ENCODE measurements at places on chromosomes 16 and 17. TPM values are rescaled to one million over a fixed set of nuclear protein-coding genes. Genes with fewer than 3 reads are reported as not detected.

GRCh38 chr17:14068542-14069250 is 608 bp upstream of the COX10 start:
- peak overlapping the region; percentile 95 for H3K27ac ChIP-seq
- H3K36me3 ChIP-seq: peaks cover 14% of the 10 kb centered on the region
- no peak for DNase-seq

- peaks cover 45% of the 10 kb centered on the region for H3K27me3 ChIP-seq
- no peak overlapping the region for H3K4me3 ChIP-seq
- H3K27ac ChIP-seq: no peak overlapping the region
- no peaks in the 10 kb centered on the region for H3K4me1 ChIP-seq
These were observed 28.1 kb upstream of the MLYCD start for GRCh38 chr16:83870830-83871229.

- peak overlapping the region; percentile 72 for H3K4me3 ChIP-seq
- DNase-seq: peak; percentile 27
- H3K36me3 ChIP-seq: no peaks in the 10 kb centered on the region
- no peak overlapping the region for H3K27ac ChIP-seq
These were observed 572 bp downstream of the FAM171A2 start for GRCh38 chr17:44362949-44363612.

DNA sequence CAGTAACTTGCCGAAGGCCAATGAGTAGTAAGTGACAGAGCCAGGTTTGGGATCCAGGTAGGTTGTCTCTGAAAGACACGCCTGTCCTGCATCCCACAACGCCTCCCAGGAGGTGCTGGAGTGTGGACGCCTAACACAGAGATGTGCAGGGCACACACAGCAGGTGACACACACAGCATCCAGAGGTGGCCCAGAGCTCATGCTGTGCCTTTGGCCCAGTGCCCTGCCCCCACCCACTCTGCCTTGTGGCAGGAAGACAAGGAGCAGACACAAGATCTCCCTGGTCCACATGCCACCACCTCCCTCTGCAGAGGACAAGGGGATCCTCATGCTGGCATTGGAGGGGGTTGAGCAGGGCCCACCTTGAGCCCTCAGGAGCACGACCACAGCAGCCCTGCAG is 14.7 kb upstream of the STH start:
- H3K27ac ChIP-seq: no peak overlapping the region
- H3K4me3 ChIP-seq: no peak overlapping the region
- no peaks in the 10 kb centered on the region for H3K27me3 ChIP-seq
- no peaks in the 10 kb centered on the region for H3K4me1 ChIP-seq
- H3K36me3 ChIP-seq: no peaks in the 10 kb centered on the region
- DNase-seq: no peak

DNA sequence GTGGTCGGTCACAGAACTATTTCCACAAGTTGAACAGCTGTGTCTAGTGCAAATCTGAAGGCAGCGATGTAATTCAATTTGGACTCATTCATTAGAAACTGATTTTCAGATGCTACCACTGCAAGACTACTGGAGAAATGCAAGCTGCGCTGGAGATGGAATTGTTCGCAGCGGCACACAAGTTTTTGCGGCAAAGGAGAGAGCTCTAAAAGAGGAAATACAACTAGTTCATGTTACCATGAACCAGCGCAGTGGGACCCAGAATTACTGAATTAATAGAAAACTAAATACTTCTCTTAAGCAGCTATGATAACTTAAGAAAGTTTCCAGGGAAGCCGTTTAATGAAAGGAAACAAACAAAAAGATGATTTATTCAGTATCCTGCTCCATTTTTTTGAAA is 1.9 kb downstream of the CREBBP start:
- H3K4me1 ChIP-seq: peaks cover 56% of the 10 kb centered on the region
- DNase-seq: no peak
- peaks cover 6% of the 10 kb centered on the region for H3K36me3 ChIP-seq
- peak overlapping the region; percentile 76 for H3K27ac ChIP-seq

GRCh38 chr16:19479302-19479721 is 42.6 kb downstream of the GDE1 start:
- H3K4me1 ChIP-seq: no peaks in the 10 kb centered on the region
- no peaks in the 10 kb centered on the region for H3K36me3 ChIP-seq
- no peak for DNase-seq
- H3K4me3 ChIP-seq: no peak overlapping the region
- no peak overlapping the region for H3K27ac ChIP-seq

- no peaks in the 10 kb centered on the region for H3K27me3 ChIP-seq
- no peak for DNase-seq
- H3K27ac ChIP-seq: peak overlapping the region; percentile 29
- no peak overlapping the region for H3K4me3 ChIP-seq
- H3K4me1 ChIP-seq: peaks cover 55% of the 10 kb centered on the region
These were observed 42.5 kb downstream of the ERN1 start for GRCh38 chr17:64087252-64088005.

- peak overlapping the region; percentile 48 for H3K4me3 ChIP-seq
- H3K4me1 ChIP-seq: peaks cover 28% of the 10 kb centered on the region
- H3K36me3 ChIP-seq: no peaks in the 10 kb centered on the region
- peaks cover 3% of the 10 kb centered on the region for H3K27me3 ChIP-seq
- no peak for DNase-seq
These were observed 7.3 kb upstream of the METRNL start for GRCh38 chr17:83071966-83072562.

- peaks cover 12% of the 10 kb centered on the region for H3K36me3 ChIP-seq
- no peaks in the 10 kb centered on the region for H3K27me3 ChIP-seq
- H3K4me3 ChIP-seq: no peak overlapping the region
- peaks cover 13% of the 10 kb centered on the region for H3K4me1 ChIP-seq
- DNase-seq: no peak
These were observed 23.5 kb downstream of the NUBP1 start for GRCh38 chr16:10767127-10767526.

DNA sequence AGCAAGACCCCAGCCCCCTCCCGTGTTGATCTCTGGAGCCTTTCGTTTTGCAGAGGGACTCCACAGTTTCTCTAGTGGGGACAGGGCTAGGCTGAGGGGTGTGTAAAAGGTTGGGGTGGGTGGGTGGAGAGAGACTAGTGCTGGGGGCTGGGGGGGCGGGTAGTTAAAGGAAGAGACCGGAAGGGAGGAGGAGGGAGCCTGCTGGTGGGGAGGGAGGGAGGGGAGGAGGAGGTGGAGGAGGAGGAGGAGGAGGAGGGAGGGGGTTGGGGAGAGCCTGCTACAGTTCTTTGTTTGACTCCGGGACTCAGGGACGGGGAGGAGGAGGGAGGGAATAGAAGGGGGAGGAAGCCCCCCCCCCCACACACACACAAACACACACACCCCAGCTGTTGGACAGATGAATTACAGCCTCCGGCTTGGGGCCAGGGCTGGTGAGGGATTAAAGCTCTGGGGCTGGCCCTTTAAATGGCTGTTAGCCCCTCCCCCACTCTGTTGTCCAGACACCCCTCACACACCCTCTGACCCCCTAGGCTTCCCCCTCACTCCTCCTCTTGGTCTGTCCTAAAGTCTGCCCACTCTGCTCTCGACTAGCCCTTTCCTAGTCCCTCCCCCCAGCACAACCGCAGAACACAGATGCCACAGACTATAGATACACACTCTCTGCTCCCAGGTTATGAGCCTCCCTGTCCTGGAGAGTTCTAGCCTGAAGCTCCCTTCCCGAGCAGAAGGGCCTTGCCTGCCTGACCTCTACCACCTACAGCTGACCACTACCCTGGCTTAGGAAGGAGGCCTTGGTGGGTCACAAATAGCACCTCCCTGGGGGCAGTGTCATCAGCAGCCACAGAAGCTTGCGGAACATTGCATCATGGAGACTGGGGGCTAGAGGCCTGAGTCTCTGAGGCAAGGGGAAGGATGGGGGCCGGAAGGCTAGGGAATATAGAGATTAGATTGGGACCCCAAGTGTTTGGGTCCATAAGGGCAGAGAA is 4.4 kb downstream of the KDM6B start:
- peak; percentile 58 for DNase-seq

DNA sequence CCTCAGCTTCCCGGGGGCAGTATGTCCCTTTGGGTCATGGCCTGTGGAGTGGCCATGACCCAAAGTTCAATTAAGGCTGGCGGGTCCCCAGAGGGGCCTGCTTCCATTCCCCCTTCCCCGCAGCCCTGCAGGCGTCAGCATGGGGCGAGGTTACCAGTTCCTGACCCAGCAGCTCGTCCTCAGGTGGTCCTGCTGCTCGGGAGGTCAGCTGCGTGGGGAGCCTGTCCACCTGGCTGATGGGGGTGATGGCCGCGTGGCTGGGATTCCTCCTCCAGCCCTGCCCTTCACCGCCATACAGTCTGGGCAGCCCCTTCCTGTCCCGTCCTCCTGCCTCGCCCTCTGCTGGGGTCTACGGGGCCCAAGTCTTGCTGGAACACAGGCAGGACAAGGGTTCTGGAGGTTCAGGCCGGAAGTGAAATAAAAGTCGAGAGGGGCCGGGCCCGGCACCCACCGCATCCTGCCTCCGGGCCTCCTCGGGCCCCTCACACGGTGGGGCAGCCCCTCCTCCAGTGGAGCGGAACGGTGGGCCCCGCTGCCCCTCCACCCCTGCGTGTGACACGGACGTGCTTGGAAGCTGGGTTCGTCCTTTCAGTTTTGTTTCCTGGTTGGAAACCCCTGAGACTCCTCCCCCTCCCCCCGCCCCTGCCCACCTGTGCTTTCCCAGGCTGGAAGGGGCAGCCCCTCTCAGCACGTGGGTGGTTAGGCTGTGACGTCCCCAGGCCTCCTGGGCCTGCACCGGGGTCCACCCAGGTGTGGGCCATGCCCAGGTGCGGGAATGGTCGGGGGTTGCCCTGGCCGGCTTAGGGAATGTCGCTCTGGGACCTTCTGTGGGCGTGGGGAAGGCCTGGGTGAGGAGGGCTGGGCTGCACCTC is 6.8 kb downstream of the UBALD2 start:
- H3K27ac ChIP-seq: peak overlapping the region; percentile 89
- H3K27me3 ChIP-seq: no peaks in the 10 kb centered on the region
- peak; percentile 90 for DNase-seq
- peaks cover 81% of the 10 kb centered on the region for H3K4me1 ChIP-seq

DNA sequence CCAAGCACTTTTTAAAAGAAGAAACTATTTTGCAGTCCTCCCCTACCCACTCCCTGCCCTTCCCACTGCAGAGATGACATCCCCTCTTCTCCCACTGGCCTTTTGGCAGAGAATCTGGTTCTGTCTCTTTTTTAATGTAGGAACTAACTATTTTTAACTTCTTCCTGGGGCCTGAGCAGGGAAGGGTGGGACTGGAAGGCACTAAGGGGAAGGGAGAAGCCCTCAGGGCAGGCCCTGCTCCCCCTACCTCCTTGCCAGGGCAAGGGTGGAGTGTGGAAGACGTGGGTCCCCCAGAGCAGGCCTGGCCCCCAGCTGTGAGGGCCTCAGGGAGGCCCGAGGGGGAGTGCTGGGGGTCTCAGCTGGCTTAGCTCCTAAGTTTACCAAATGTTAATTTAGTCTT is 19.5 kb downstream of the UNC13D start:
- H3K4me1 ChIP-seq: peaks cover 23% of the 10 kb centered on the region
- no peak overlapping the region for H3K4me3 ChIP-seq
- H3K27ac ChIP-seq: no peak overlapping the region
- DNase-seq: no peak
- H3K36me3 ChIP-seq: peaks cover 2% of the 10 kb centered on the region

DNA sequence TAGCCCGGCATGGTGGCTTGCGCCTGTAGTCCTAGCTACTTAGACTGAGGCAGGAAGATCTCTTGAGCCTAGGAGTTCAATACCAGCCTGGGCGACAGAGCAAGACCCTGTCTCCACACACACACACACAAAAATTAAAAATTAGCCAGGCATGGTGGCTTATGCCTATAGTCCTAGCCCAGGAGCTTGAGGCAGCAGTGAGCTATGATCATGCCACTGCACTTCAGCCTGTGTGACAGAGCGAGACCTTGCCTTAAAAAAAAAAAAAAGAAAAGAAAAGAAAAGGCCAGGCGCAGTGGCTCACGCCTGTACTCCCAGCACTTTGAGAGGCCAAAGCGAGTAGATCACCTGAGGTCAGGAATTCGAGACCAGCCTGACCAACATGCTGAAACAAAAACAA is 23.9 kb downstream of the C17orf75 start:
- H3K27me3 ChIP-seq: peaks cover 20% of the 10 kb centered on the region
- H3K4me3 ChIP-seq: peak overlapping the region; percentile 29
- no peak overlapping the region for H3K27ac ChIP-seq

DNA sequence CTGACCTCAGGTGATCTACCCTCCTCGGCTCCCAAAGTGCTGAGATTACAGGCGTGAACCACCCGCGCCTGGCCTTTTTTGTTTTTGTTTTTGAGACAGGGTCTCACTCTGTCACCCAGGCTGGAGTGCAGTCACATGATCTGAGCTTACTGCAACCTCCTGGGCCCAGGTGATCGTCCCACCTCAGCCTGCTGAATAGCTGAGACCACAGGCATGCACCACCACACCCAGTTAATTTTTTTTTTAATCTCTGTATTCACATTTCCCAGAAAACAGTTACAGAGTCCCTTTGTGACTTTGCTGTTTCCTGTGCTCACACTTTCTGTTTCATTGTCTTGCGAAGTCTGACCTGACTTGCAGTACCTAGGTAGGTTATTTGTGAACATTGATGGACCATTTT is 2.7 kb downstream of the CLUAP1 start:
- peak overlapping the region; percentile 83 for H3K27ac ChIP-seq
- H3K27me3 ChIP-seq: no peaks in the 10 kb centered on the region
- peak; percentile 59 for DNase-seq
- peaks cover 72% of the 10 kb centered on the region for H3K4me1 ChIP-seq
- peaks cover 7% of the 10 kb centered on the region for H3K36me3 ChIP-seq

GRCh38 chr17:81231121-81231645 is 7.7 kb downstream of the TEPSIN start:
- H3K27me3 ChIP-seq: no peaks in the 10 kb centered on the region
- DNase-seq: no peak
- no peak overlapping the region for H3K4me3 ChIP-seq

- H3K4me1 ChIP-seq: no peaks in the 10 kb centered on the region
- H3K27me3 ChIP-seq: no peaks in the 10 kb centered on the region
- DNase-seq: no peak
- H3K36me3 ChIP-seq: no peaks in the 10 kb centered on the region
- no peak overlapping the region for H3K27ac ChIP-seq
- H3K4me3 ChIP-seq: no peak overlapping the region
These were observed 58.9 kb upstream of the ARHGAP44 start for GRCh38 chr17:12730421-12730820.

GRCh38 chr17:59830846-59831486 is 61.8 kb downstream of the TUBD1 start:
- peak overlapping the region; percentile 100 for H3K27ac ChIP-seq
- H3K27me3 ChIP-seq: no peaks in the 10 kb centered on the region
- H3K36me3 ChIP-seq: peaks cover 21% of the 10 kb centered on the region
- DNase-seq: peak; percentile 34
- peaks cover 89% of the 10 kb centered on the region for H3K4me1 ChIP-seq
- H3K4me3 ChIP-seq: peak overlapping the region; percentile 100

- H3K36me3 ChIP-seq: no peaks in the 10 kb centered on the region
- no peaks in the 10 kb centered on the region for H3K27me3 ChIP-seq
- DNase-seq: no peak
- no peak overlapping the region for H3K4me3 ChIP-seq
- peaks cover 10% of the 10 kb centered on the region for H3K4me1 ChIP-seq
- H3K27ac ChIP-seq: no peak overlapping the region
These were observed 44.1 kb upstream of the ACSF3 start for GRCh38 chr16:89049484-89050118.

GRCh38 chr17:37310940-37311339 is 64.8 kb upstream of the C17orf78 start:
- H3K4me1 ChIP-seq: no peaks in the 10 kb centered on the region
- no peaks in the 10 kb centered on the region for H3K27me3 ChIP-seq
- H3K27ac ChIP-seq: no peak overlapping the region
- no peak for DNase-seq
- H3K36me3 ChIP-seq: peaks cover 13% of the 10 kb centered on the region

PRAC1 gene
- not detected for total RNA-seq

CD300LG gene
- not detected for total RNA-seq

TADA2A gene
- total RNA-seq: 39.4 TPM

CRYM gene
- not detected for total RNA-seq

SMPD3 gene
- total RNA-seq: 0.19 TPM

C1QTNF8 gene
- not detected for total RNA-seq

CPHXL2 gene
- not detected for total RNA-seq

NXPH3 gene
- 1.2 TPM for total RNA-seq

FAM117A gene
- total RNA-seq: 29.3 TPM
